Breast epithelium (tissue), 4 donors: ENCODE measurements at places on chromosomes 6 and 20. TPM values are rescaled to one million over a fixed set of nuclear protein-coding genes. Genes with fewer than 3 reads are reported as not detected.

Gene QKI
- total RNA-seq, result 172 TPM

Gene SPATS1
- not detected for total RNA-seq

Gene MUC22
- not detected for total RNA-seq

DNA sequence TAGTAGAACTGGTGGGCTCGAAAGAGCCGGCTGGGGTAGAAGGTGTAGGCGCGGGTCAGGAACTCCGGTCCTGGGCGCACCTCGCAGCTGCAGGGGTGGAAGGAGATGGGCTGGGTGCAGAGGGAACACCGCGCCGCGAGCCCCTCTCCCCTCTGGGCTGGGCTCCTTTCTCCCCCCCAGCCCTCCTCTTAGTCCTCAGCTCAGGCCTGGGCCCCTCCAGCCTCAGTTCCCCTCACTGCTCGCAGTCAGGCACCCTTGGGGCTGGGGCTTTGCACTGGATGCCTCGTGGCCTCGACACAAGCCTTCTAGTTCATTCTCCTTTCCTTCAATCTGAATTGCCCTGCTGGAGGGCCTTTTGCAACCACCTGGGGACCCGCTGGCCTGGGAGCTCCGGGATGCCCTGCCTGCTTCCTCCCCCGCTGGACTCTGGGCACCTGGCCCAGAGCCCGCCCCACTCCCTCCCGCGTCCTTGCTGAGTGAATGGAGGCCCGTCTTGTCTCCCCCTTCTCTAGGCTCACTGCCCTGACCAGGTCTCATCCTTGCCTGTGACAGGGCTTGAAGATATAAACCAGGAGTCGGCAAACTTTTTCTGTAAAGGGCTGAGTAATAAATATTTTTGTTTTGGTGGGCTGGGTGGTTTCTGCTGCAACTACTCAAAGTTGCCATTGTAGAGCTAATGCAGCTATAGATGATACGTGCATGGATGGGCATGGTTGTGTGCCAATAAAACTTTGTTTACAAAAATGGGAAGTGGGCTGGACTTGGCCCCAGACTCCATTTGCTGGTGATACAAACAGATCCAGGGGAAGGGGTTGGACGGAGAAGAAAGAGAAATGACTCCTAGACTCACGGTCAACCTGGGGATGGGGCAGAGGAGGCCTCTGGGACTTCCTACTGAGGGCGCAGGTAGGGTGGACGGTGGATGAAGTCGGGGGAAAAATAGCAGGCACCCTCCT is 47.3 kb downstream of the APCDD1L start:
- H3K27me3 ChIP-seq, result no peaks in the 10 kb centered on the region
- DNase-seq, result no peak
- no peak overlapping the region for H3K4me3 ChIP-seq
- no peaks in the 10 kb centered on the region for H3K36me3 ChIP-seq
- no peak overlapping the region for H3K27ac ChIP-seq

DNA sequence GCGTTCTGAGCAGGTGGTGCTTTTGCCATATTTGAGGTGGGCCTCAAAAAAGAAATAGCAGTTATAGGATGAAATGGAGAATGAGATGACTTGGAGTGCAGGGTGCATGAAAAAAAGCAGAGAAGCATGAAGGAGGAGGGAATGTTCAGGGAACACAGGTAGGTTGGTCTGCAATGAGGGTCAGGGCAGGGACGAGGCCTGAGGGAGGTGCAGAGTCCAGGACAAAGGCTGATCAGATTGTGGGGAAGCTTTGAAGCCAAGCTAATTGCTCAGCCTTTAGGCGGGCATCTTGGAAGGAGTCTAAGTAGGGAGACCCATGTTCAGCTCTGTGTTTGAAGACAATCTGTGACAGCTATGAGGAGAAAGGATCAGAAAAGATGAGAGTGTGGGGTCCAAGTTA is 12.0 kb downstream of the TRAM2 start:
- no peak overlapping the region for H3K27ac ChIP-seq
- DNase-seq, result no peak
- H3K36me3 ChIP-seq, result no peaks in the 10 kb centered on the region
- H3K27me3 ChIP-seq, result no peaks in the 10 kb centered on the region

DNA sequence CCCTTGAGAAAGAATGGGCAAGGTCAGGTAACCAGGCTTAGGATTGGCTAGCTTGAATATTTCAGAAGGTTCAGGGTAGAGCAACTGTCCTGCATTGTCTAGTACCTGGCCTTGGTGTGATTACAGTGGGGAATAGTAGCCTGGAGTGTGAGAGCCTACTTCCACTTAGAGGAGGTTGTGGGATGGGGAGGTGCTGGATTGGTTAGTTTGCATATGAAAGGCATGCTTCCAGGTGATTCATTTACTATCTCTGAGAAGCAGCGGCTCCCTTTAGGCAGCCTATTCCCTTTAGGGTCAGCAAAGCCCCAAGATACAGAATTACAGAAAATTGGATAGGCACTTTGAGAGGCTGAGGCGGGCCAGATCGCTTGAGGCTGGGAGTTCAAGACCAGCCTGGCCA is 25.0 kb upstream of the SCGN start:
- no peak for DNase-seq
- H3K27me3 ChIP-seq, result no peaks in the 10 kb centered on the region
- no peaks in the 10 kb centered on the region for H3K4me1 ChIP-seq

- DNase-seq, result no peak
- H3K4me3 ChIP-seq, result no peak overlapping the region
- H3K36me3 ChIP-seq, result no peaks in the 10 kb centered on the region
- H3K4me1 ChIP-seq, result no peaks in the 10 kb centered on the region
- H3K27me3 ChIP-seq, result no peaks in the 10 kb centered on the region
These were observed 31.7 kb upstream of the RAB22A start for GRCh38 chr20:58277578-58278472.

GRCh38 chr6:13735031-13735430 is 23.4 kb upstream of the RANBP9 start:
- H3K4me3 ChIP-seq, result no peak overlapping the region
- no peak overlapping the region for H3K27ac ChIP-seq
- no peaks in the 10 kb centered on the region for H3K4me1 ChIP-seq

DNA sequence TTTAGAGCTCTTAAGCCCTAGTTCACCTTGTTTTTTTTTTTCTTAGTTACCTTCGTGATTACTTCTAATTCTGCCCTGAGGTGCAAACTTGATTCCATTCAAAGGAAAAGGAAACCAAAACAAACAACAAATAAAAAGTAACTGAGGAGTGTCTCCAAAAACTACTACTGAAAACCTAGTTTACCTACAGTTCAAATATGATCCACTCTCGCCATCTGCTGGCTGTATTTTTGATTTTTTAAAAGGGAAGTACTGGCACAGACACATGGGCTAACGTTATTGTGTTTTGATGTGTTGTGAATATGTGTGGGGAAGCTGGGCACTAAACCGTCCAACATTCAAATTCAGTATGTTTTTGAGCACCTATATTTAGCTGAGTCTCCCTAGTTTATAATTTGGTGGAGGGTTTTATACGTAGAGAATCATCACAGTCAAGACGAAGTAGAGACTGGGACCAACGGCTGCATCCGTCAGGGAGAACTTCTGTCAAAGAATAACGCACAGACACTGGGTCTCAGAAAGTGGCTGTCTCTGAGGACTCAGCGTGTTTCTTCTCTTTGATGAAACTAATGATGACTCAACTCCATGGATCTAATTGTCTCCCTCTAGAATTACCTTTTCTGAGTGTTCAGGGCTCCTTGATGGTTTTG is 373.5 kb upstream of the BTBD3 start:
- no peaks in the 10 kb centered on the region for H3K4me1 ChIP-seq
- H3K4me3 ChIP-seq, result peak overlapping the region; percentile 43
- no peak for DNase-seq
- no peaks in the 10 kb centered on the region for H3K27me3 ChIP-seq
- peak overlapping the region; percentile 54 for H3K27ac ChIP-seq

DNA sequence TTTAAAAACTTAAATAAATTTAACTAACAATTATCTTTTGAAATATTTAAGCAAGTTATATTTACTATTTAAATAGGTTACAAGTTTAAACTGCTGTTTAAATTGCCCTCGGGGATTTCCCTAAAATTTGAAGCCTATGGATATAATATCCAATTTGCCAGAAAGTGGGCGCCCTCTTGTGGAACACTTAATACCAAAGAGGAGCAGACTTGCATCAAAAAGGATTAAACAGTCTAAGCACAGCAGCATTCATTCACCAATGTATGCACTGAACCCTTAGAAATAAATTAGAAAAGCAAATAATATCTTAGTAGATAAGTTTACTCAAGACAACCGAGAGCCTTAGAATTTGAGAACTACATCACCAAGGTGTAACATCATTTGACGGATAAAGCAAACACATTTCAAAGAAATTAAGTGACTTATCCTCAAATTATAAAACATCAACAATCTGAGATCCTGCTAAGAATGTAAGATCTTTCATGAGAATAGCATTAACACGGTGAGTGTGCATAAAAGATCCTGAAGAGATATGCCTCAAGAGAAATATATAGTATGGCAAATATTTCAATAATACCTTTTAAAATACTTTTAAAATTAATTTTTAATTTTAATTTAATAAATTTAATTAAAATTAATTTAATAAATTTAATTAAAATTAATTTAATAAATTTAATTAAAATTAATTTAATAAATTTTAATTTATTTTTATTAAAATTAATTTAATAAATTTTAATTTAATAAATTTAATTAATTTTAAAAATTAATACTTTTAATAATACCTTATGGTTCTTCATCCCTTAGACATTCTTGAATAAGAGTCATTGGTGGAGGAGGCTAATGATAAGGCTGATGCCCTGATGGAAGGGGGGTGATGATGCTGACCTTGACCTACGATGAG is 11.5 kb upstream of the MEP1A start:
- no peaks in the 10 kb centered on the region for H3K36me3 ChIP-seq
- H3K4me1 ChIP-seq, result no peaks in the 10 kb centered on the region
- DNase-seq, result no peak
- no peak overlapping the region for H3K27ac ChIP-seq
- no peak overlapping the region for H3K4me3 ChIP-seq

DNA sequence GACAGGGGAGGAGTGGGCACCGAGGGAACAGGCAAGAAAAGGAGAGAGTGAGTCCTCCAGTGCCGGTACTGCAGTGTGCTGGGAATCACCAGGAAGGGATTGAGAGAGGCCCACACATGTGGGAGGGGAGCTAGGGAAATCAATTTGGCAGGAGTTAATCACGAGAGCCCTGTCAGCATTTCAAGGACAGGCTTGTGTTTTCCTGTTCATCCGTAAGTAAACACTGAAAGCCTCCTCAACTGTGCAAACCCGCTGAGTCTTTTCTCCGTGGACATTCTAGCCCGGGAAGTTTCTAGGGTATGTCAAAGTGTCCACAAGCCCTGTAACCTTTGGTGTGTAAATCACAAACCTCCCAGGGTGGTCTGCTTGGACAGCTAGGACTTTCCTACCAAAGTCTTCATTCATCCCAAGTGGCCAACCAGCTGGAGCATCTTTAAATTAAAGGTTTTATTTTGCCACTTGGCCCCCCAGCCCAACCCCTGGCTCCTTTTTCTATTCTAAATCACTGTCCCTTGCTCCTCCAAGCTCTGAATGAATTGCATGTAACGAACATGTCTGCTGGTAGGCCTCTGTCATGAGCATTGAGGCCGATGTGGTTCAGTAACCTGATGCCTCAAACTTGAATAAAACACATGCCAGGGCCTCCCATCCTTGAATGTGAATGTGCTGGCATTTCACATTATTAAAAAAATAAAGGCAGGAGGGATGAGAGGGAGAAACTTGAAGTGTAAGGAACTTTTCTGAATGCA is 149.1 kb downstream of the ZNF217 start:
- no peaks in the 10 kb centered on the region for H3K4me1 ChIP-seq
- no peak overlapping the region for H3K27ac ChIP-seq
- H3K4me3 ChIP-seq, result no peak overlapping the region
- no peaks in the 10 kb centered on the region for H3K27me3 ChIP-seq

GRCh38 chr6:135451617-135452190 is 45.8 kb downstream of the AHI1 start:
- no peak for DNase-seq
- no peaks in the 10 kb centered on the region for H3K36me3 ChIP-seq
- no peak overlapping the region for H3K4me3 ChIP-seq
- H3K27me3 ChIP-seq, result no peaks in the 10 kb centered on the region
- no peak overlapping the region for H3K27ac ChIP-seq
- no peaks in the 10 kb centered on the region for H3K4me1 ChIP-seq

DNA sequence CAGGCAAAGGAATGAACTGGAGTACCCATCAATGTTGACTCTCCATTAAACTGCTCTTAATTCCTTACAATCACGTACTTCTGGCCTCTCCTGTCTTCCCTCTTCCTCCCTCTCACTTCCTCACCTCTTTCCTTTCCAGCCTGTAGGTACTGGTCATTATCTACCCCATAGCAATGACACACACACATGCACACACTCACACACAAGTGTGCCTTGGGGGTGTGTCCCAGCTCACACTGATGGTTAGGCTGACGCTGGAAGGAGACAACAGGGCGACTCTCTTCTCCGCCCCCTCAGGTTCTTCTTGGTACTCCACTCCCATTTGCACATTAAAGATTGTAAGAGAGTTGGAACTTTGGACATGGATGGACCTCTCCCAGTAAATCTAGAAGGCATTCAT is 14.0 kb upstream of the SERPINB9 start:
- H3K4me3 ChIP-seq, result no peak overlapping the region
- no peak overlapping the region for H3K27ac ChIP-seq
- no peaks in the 10 kb centered on the region for H3K27me3 ChIP-seq
- no peak for DNase-seq
- no peaks in the 10 kb centered on the region for H3K4me1 ChIP-seq

- no peak for DNase-seq
- peak overlapping the region; percentile 36 for H3K27ac ChIP-seq
- H3K36me3 ChIP-seq, result no peaks in the 10 kb centered on the region
- no peak overlapping the region for H3K4me3 ChIP-seq
- H3K27me3 ChIP-seq, result no peaks in the 10 kb centered on the region
- H3K4me1 ChIP-seq, result no peaks in the 10 kb centered on the region
These were observed 88.4 kb downstream of the ZDHHC14 start for GRCh38 chr6:157469378-157469777.

DNA sequence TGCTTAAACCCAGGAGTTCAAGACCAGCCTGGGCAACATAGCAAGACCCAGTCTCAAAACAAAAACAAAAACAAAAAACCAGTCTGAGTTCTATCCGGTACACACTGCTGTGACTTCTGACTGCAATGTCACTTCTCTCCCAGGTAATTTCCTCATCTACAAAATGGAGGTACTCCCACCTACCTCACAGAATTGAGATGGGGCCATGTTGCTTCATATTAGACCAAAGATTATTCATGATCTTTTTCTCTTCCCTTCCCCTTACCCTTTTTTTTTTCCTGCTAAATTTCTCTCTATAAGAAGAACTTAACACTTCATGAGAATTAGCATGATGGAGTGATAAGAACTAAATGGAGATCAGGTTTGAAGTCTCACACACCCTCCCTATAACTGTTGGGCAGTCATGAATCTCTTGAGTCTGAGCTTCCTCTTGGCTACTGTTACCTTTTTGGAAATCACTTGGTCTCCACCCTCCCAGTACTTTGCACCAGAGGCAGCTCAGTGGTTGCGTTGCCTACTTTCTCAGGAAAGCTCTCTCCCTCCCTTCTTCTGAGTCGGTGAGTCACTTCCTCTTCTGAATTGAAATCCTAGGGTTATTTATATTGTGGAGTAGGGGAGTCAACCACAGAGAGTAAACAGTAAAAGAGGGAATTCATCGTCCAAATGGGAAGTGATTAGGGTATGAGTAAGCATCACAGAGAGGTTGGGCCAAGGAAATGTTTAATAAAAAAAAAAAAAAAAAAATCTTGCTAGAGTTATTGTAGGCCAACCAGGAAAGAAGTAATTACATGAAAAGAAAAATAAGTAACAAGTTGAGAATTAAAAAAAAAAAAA is 59.9 kb upstream of the MAP7 start:
- DNase-seq, result no peak
- H3K27me3 ChIP-seq, result no peaks in the 10 kb centered on the region
- H3K36me3 ChIP-seq, result no peaks in the 10 kb centered on the region
- peak overlapping the region; percentile 66 for H3K27ac ChIP-seq
- H3K4me1 ChIP-seq, result no peaks in the 10 kb centered on the region
- no peak overlapping the region for H3K4me3 ChIP-seq
